ENCODE measurements at places on chromosomes 6 and 20.

DNA sequence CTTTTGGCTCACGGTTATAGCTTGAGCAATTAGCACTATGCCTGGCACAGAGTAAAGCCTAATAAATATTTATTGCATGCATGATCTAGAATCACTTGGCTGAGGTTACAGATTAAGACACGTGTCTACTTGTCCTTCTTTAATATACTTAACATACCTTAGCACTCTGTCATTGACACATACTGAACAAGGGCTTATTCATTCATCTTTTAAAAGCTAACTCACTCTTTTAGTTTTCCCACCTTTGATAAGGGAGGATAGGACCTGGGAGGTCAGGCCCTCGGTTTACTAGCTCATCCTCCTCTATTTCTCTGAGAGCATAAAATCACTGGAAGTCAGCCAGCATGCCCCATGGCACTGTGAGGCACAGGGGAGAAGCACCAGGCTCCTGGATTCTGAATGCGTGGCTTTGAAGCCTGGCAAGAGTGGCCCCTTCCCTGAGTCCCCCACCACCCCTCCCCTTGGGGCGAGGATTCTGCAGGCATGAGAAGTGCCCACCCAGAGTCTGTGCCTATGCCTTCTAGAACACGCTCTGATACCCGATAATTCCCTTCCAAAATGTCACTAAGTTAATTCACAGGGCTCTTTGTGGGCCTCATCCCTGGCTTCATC lies 11.2 kb downstream of the ZCCHC3 start:
- no peak for DNase-seq

DNA sequence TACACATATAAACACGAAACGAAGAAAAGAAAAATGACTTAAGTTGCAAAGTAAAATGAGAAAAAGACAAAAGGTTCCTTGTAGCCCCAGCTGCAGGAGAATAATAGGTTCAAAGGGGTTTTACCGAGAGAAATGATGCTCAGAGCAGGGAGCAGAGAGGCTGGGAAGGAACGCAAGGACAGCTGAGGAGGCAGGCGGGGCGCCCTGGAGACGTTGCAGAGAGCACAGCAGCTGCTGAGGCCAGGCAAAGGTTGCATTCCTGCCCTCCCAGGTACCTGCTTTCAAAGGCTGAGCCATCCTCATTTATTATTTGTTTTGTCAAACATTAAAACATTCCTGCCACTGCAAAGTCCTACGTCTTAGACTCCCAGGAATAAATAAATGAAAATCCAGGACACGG lies 16.2 kb upstream of the VAPB start:
- DNase-seq, result peak; percentile 58

DNA sequence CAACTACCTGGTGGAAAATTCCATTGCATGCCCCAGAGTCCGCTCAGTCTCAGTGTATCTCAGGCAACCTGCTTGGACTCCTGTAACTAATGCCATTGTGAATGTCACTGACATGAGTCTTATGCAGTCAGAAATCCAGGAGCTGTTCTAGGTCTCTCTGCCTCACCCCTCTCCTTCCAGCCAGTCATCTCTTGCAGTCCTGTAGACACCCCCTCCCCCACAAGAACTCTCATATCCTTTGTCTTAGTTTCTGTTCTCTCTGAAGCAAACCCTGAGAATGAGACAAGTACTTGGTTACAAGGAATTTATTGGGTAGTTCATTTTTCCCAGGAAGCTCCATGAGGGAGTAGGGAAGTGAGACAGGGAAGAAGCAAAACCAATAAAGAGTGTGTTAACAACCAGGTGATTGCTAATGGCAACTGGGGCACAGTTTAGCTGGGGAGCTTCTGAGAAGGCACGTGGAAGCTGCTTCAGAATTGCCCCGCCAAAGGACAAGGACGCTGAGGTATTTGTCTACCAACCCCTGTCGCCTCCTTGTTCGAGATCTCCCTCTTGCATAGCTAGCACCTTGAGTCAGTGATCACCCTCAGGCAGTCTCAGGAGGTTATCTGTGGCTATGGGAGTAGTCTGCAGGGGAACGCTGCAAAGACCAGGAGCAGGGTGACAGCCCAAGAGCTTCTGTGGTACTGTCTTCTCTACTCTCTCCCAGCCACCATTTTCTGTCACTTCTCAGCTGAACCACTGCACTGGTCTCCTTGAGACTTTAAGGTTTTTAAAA lies 911.4 kb upstream of the FLRT3 start:
- no peak for DNase-seq

DNA sequence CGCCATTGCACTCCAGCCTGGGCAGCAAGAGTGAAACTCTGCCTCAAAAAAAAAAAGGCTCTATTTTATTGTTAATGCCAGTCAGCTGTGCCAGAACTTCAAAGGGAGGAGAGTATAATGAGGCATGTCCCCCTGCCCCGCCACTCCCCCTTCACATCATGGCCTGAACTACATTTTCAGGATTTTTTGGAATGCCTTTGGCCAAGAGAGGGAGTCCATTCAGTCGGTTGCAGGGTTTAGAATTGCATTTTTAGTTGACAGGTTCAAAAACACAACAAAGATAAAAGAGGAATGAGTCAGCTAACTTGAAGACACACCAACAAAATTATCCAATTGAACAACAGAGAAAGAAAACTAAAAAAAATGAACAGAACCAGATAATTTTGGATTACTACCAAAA lies 59.1 kb downstream of the CEP43 start:
- DNase-seq, result no peak

- no peak for DNase-seq
Observed at GRCh38 chr6:146679386-146679785, 80.6 kb downstream of the ADGB start.

- DNase-seq, result no peak
Observed at GRCh38 chr20:41714030-41714429, 95.9 kb upstream of the CHD6 start.

- DNase-seq, result no peak
Observed at GRCh38 chr6:53524455-53524815, 20.5 kb downstream of the GCLC start.

DNA sequence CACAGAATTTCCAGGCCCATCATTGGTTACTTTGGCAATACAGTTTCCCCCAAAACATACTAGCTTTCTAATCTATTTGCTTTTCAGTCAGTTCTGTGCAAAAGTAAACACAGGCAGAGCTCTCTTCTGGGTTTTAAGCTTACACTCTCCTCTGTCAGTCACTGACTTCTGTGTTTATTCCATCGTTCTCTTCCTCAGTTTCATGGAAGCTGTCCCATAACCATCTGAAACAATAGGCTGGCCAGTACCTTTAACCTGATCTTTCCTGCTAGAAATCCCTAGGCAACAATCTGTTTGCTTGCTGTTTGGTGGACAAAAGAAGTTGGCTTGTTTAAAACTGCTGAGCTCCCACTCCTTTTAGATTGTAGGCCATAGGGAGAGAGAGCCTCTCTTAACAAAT lies 431.5 kb downstream of the HACE1 start:
- no peak for DNase-seq

DNA sequence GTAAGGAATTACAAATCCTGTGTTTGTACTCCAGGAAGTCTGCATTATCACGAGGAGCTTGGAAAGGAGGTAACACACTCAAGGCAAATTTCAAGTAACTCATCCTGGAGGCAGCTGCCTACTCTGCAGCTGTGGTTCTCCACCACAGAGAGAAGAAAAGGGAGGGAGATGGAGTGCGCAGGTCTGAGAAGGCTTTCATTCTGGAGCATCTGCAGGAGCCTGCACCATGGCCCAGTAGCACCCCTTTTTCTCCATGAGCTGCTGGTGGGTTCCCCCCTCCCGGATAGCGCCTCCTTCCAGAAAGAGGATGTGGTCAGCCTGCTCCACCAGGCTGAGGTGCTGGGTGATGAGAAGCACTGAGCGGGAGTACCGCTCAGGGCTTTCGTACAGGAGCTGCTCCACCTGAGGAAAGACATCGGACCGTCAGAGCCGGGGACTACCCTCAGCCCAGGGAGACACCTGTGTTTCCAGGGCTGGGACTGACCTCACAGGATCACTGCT lies 1.6 kb upstream of the PSMB8 start:
- DNase-seq, result no peak

DNA sequence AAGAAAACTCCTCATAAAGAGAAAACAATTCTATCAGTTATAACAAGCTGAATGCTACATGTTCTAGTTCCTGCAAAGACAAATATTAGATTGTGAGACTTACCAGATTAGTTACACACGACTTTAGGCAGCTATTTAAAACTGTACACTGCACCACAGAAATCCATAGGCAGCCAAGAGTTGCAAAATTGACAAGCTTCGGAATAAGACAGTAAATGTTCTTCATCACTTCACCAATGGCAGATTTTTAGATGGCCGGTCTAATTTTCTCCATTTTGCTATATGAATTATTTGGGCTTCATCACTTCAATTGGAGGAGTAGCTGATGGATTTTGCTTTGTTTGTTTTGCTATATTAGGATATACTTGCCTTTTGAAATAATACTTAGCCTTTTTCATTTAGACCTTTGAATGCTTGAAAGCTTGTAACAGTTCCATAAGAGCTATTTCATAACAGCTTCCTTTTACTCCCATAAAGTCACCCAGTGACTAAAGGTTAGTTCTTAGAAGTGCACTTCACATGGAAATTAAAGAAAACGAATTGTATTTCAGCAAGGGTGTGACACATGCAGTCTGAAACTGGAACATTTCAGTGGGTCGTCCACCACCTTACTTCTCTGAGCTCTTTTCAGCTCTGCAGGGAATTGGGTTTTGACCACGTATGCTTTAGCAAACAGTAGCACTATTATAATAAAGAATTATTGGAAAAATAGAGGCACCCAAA lies at the start of gene ROS1:
Gene ROS1 (minus strand): TSS at position 512 of the 723 bp plus-strand sequence. CDS start 286 bp downstream, at position 226.
- DNase-seq, result no peak

Measured in brain (organoid and tissue), 16 donors.